ENCODE measurements at places on chromosomes 2 and 18.

GRCh38 chr2:204691911-204692510, 146.7 kb downstream of the PARD3B start:
- no peaks in the 10 kb centered on the region for H3K4me1 ChIP-seq
- DNase-seq: peak; percentile 85
- H3K36me3 ChIP-seq: no peaks in the 10 kb centered on the region
- H3K27ac ChIP-seq: no peak overlapping the region

GRCh38 chr18:48186131-48186766, 222.9 kb downstream of the ZBTB7C start:
- DNase-seq: peak; percentile 36
- no peak overlapping the region for H3K4me3 ChIP-seq
- H3K27ac ChIP-seq: no peak overlapping the region

DNA sequence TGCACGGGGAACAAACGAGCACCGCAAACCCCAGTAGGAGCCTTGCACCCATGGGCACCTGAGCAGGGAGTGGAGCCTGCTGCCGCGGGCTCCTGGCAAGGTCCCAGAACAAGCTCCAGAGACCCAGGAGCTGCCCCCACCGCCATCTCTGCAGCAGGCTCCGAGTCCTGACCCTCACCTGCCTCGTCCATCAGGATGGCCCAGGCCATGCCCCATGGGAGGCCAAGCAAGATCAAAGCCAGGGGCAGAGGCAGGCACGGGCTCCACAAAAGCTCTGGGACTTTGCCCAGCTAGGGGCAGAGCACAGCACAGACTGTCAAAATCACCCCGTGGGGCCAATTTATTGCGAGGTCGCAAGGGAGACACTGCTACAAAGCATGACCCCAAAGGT, 43.6 kb downstream of the GPC1 start:
- H3K27ac ChIP-seq: no peak overlapping the region
- no peaks in the 10 kb centered on the region for H3K36me3 ChIP-seq
- no peak for DNase-seq
- no peak overlapping the region for H3K4me3 ChIP-seq

DNA sequence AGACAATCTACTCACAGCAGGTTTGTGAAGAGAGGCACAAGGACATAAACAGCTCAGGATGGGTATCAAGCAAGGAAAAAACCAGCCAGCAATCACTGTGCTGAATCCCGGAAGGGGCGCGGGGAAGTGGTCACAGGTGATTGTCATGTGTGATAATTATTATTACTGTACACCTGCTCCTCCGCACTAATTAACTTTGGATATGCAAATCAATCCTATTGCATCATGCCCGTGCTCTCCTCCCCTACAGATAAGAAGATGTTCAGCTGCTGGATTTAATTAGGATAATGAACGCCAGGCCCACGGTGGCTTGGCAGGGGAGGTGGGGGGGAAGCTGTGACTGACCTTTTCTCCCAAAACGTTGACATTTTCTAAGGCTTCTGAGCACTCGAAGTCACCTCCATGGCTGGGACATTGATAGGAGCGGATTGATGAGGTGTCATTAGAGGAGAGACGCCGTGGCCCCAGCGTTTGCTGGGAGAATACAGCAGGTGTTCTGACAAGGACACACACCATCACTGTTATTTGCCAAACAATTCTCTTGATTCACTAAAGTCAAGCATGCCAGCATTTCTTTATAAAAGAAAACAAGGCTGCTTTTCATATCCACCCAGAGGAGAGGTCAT, 160.3 kb upstream of the VRK2 start:
- no peak overlapping the region for H3K27ac ChIP-seq
- no peaks in the 10 kb centered on the region for H3K27me3 ChIP-seq

DNA sequence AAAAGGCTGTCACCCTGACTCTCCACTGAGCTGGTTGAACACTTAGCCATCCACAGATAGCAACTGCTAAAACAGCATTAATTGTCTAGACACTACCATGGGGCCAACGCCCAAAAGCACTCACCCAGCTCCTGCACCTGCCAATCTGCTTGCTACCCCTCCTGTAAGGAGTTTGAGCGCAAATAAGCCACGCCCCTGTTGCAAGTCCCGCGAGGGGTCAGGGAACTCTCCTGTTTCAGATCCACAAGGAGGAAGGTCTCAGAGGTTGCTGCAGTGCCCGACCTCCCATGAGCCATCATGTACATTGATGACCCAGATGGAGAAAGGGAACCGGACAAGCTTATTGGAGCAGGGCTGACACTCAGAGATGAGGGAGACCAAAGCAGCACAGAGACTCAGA, 106.8 kb downstream of the ZNF516 start:
- H3K27ac ChIP-seq: no peak overlapping the region
- H3K4me1 ChIP-seq: no peaks in the 10 kb centered on the region
- no peak for DNase-seq
- no peaks in the 10 kb centered on the region for H3K36me3 ChIP-seq
- H3K4me3 ChIP-seq: no peak overlapping the region

- DNase-seq: no peak
- no peaks in the 10 kb centered on the region for H3K36me3 ChIP-seq
- H3K27ac ChIP-seq: no peak overlapping the region
- H3K4me3 ChIP-seq: no peak overlapping the region
- H3K27me3 ChIP-seq: no peaks in the 10 kb centered on the region
Observed at GRCh38 chr2:234335661-234336228, 161.1 kb downstream of the ARL4C start.

- H3K36me3 ChIP-seq: no peaks in the 10 kb centered on the region
- no peak overlapping the region for H3K27ac ChIP-seq
- H3K4me1 ChIP-seq: no peaks in the 10 kb centered on the region
- H3K27me3 ChIP-seq: no peaks in the 10 kb centered on the region
Observed at GRCh38 chr2:240146141-240146561, 5.7 kb upstream of the OTOS start.

GRCh38 chr2:41774011-41774605, 273.7 kb upstream of the PKDCC start:
- H3K4me3 ChIP-seq: no peak overlapping the region
- no peaks in the 10 kb centered on the region for H3K27me3 ChIP-seq
- H3K4me1 ChIP-seq: peaks cover 13% of the 10 kb centered on the region
- no peaks in the 10 kb centered on the region for H3K36me3 ChIP-seq
- H3K27ac ChIP-seq: no peak overlapping the region

DNA sequence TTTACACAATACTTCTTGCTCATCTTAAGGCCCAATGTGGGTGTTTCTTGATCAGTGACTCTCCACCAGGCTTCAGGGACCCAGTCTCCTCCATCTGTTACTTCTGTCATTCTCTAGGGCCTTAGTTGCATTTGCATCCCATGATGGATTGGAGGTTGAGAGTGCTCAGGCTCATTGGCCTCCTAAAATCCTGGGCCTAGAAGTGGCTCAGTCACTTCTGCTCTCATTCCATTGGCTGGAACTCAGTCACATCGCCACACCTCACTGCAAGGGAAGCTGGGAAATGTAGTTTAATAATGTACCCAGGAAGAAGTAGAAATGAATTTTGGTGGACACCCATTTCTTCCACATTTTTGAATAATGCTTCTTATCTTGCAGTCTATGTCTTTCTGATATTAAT, 223.5 kb downstream of the HRH4 start:
- H3K4me3 ChIP-seq: no peak overlapping the region
- H3K27ac ChIP-seq: no peak overlapping the region
- no peaks in the 10 kb centered on the region for H3K4me1 ChIP-seq
- no peaks in the 10 kb centered on the region for H3K27me3 ChIP-seq

GRCh38 chr2:56191617-56192016, 7.8 kb downstream of the CCDC85A start:
- H3K27me3 ChIP-seq: peaks cover 47% of the 10 kb centered on the region
- no peak overlapping the region for H3K4me3 ChIP-seq
- no peaks in the 10 kb centered on the region for H3K4me1 ChIP-seq

DNA sequence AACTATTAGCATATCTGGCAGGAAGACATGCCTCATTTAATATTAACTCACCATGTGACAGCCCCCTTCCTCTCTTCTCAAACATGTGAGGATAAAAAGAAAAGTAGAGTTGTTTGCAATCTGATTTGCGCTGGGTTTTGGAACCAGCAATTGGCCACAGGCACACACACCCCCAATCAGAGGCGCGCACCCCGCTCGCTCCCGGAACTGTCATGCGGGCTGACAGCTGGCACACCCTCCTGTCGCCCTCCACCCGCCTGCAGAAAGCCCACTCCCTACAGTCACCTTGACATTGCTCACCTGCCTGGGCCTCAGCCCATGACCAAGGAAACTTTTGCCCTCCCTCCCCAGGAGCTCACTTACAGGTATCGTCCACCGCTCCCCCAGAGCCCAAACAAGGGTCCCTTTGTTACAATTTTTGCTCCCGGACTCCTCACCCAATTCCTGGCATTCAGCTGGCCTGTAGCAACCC, 1.1 kb downstream of the COBLL1 start:
- peaks cover 21% of the 10 kb centered on the region for H3K4me1 ChIP-seq
- no peak overlapping the region for H3K27ac ChIP-seq
- H3K27me3 ChIP-seq: peaks cover 16% of the 10 kb centered on the region
- no peaks in the 10 kb centered on the region for H3K36me3 ChIP-seq

DNA sequence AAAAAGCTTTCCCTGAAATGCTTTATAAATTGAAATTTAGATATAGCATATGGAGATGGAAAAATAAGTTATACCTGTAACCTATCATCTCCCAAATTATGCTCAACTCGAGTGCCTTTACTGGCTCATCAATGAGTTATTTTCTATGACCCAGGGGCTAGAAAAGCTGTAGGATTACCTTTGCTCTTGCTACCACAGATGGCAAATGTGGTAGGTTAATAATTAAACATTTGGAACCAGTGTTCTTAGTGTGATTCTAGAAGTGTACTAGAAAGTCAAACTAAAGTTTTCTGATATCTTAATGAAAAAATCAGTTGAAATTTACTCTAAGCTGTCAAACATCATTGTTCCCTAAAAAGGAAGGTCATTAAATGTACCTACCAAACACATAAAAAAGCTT, 22.5 kb downstream of the ALS2 start:
- peak overlapping the region; percentile 20 for H3K27ac ChIP-seq
- H3K36me3 ChIP-seq: peaks cover 5% of the 10 kb centered on the region
- H3K4me3 ChIP-seq: no peak overlapping the region
- H3K4me1 ChIP-seq: no peaks in the 10 kb centered on the region

- H3K36me3 ChIP-seq: peaks cover 21% of the 10 kb centered on the region
- H3K4me3 ChIP-seq: no peak overlapping the region
- no peak overlapping the region for H3K27ac ChIP-seq
- H3K27me3 ChIP-seq: no peaks in the 10 kb centered on the region
Observed at GRCh38 chr18:39751161-39751560, 2185.6 kb upstream of the CELF4 start.

- no peak for DNase-seq
- no peaks in the 10 kb centered on the region for H3K4me1 ChIP-seq
- no peak overlapping the region for H3K27ac ChIP-seq
- no peak overlapping the region for H3K4me3 ChIP-seq
Observed at GRCh38 chr2:151638191-151638933, 95.9 kb downstream of the NEB start.

DNA sequence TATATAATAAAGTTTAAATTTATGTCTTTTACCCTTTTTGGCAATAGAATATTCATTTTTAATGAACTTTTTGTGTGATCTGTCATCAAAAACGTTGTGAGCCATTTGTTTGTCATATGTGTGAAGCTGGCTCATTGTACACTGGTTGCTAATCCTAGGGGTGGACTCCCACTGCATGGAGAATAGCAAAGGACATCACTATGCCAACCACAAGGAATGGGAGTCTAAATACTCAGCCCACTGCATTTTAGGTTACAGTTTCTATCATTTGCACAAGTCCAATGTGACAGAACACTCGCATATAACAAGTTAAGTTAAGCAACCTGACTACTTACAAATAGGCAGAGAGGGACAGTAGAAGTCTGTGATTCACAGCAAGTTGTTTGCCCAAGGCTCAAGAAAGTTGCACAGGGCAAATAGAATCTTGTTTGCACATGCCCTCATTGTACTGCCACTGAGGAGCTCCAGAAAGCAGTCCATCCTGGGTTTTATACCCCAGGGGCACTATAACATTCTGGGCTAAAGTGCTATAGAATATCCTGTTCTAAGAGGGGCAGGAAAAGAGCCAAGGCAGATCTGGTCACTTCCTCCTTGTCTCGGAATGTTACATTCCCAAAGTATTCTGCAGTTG, 545.9 kb upstream of the GCFC2 start:
- no peak overlapping the region for H3K27ac ChIP-seq
- H3K27me3 ChIP-seq: no peaks in the 10 kb centered on the region
- no peaks in the 10 kb centered on the region for H3K36me3 ChIP-seq
- H3K4me3 ChIP-seq: no peak overlapping the region
- no peaks in the 10 kb centered on the region for H3K4me1 ChIP-seq

DNA sequence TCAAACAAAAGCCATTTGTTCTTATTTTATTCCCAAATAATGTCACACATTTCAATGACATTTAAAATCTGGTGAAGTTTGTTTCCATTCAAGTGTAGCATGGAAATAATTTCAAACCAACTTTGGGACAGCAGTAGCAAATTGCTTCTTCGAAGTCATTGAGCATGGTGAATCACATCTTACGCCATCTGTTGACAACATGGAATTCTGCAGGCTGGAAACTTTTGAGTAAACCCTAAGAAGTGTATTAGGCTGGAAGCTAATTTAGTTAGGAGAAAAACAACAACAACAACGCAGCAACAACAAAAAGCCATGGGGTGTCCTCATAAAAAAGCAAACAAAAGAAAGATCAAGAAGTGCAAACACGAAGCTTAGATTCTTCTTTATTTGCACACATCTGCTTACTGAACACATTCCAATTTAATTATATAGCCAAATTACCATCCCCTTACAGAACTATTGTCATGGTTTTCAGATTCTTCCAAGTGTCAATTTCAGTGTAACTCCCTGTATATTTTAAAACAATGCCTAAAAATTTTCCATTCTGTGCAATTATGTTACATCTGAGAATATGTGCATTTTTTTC, 659.0 kb upstream of the CDH7 start:
- H3K27me3 ChIP-seq: no peaks in the 10 kb centered on the region
- H3K27ac ChIP-seq: no peak overlapping the region
- peak; percentile 82 for DNase-seq
- peaks cover 9% of the 10 kb centered on the region for H3K4me1 ChIP-seq
- H3K36me3 ChIP-seq: no peaks in the 10 kb centered on the region

- no peaks in the 10 kb centered on the region for H3K4me1 ChIP-seq
- H3K27me3 ChIP-seq: no peaks in the 10 kb centered on the region
- no peak overlapping the region for H3K27ac ChIP-seq
- DNase-seq: no peak
- H3K4me3 ChIP-seq: no peak overlapping the region
Observed at GRCh38 chr2:19759880-19760279, 141.9 kb downstream of the TTC32 start.

DNA sequence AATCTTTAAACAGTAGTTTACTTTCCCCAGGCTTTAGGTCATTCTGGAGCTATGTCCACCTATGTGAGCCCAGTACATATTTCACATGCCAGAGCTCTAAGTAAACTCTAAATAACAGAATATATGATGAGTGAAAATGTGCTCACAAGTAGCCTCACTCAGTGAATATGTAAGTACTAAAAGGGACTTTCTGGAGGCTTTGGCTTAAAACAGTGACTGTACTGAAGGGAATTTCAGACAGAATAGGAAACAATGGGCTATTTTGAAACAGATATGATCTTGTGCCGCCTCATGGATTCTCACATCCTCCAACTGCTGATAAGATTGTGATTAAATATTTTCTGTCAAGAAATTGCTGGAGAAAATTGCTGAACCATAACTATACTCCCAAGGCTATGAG, 747.9 kb downstream of the SOCS6 start:
- H3K4me3 ChIP-seq: no peak overlapping the region
- H3K4me1 ChIP-seq: no peaks in the 10 kb centered on the region
- peaks cover 6% of the 10 kb centered on the region for H3K36me3 ChIP-seq
- DNase-seq: no peak

- H3K4me3 ChIP-seq: no peak overlapping the region
- no peak overlapping the region for H3K27ac ChIP-seq
- H3K4me1 ChIP-seq: no peaks in the 10 kb centered on the region
- no peaks in the 10 kb centered on the region for H3K27me3 ChIP-seq
- DNase-seq: no peak
- H3K36me3 ChIP-seq: 0 out of 2 replicates have a peak, but pooled peaks cover 6% of the 10 kb centered on the region
Observed at GRCh38 chr2:45874344-45874743, 222.9 kb downstream of the PRKCE start.

All from GM23338 (cell line).